ENCODE measurements at places on chromosomes 1 and 21.
A peak's percentile ranks its signal among the peaks of the same experiment; 100 is the strongest.

- DNase-seq: no peak
Observed at GRCh38 chr1:119554183-119554582, 47.2 kb downstream of the HSD3B1 start.

DNA sequence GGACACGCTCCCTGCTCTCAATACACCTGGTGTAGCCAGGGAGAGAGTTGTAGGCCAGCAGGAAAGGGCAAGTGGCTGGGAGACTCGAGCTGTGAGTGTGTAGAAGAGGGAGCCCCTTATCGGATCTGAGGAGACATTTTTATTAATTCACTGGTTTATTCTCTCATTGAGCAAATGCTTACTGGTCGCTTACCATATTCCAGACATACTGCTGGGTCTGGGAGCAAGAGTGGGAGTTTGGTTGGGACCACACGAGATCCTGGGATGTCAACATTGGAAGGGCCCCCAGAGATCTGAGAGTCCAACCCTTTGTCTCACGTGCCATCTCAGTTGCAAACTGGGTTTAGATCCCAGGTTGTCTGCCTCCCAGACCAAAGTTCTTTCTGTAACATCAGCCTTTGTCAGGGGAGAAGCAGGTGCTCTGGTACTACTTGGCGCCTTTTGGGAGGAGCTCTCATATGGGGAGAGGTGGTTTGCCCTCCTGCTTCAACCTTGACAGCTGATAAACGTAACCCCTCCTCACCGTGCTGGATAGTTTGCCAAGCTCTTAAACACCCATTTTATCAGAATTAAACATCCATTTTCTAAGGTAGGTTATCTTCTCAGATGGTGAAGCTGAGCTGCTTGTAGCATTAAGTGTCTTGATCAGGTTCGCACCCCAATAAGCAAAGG is 742 bp downstream of the TMEM222 start:
- no peak for DNase-seq

DNA sequence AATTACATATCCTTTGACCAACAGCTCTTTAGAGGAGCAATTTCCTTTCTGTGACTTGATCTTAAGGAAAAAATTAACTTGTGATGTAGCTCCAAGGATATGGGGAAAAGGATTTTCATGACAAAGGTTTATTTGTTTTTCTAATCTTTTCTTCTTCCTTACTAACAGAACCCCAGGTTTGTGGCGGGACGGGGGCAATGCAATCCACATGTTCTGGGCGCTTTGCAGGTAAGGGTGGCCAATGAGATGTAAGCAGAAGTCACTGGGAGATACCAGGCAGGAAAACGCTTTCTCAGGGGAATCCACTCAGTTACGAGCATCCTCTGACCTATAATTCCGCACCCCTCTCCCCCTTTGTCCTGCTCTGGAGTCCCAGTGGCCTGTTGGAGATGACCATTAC is 122.0 kb downstream of the MRPS6 start:
- DNase-seq: no peak

DNA sequence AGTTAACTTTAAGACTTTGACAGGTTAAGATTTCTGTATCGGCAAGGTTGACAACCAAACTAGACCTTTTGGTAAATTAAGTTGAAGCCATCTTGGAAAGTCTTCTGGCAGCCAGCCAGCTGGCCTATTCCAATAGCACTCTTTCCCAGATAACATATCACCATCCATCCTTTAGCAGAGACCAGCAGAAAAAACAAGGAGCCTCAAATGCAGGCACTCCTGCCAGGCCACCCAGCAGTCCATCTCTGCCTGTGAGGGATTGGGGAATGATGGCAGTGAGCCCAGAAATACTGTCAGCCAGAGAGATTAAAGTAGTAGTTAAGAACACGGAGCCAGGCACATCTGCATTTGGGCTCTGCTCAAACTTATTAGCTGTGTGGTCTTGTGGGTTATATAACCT is 19.4 kb downstream of the ZBTB40 start:
- DNase-seq: no peak

DNA sequence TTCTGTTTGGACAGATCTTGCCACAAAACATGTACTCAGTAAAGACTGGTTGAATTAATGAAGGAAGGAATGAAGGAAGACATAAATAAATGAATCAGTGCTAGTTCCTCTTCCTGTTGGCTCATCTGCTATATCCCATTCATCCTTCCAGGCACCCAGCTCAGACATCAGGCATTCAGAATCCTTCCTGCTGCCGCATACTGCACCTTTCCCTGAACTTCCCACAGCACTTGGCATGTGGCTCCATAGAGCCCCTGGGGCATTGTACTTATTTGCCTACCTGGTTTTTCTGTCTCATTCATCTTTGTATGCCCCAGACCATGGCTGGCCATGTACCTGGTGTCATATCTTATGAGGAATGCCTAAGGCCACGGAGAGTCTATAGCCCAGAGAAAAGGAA is 34.4 kb upstream of the ZNF648 start:
- DNase-seq: no peak

GRCh38 chr1:47703981-47704596 is 266.2 kb downstream of the FOXD2 start:
- DNase-seq: no peak

DNA sequence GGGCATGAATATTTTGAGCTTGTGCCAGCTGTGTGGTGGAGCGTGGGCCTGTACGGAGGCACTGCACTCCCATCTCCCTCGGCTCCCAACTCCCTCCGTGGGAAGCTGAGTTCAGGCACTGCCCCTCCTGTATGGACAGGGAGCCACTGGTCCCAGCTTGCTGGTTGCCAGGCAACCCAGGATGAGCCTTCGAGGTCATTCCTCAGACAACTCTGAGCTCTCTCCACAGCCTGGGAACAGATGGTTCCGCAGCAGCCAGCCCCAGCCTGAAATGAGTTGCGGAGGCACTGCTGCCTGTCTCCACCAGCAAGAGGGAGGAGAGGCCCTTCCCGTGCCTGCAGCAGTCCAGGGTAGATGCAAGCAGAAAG is 58.4 kb upstream of the TENT5B start:
- DNase-seq: no peak

GRCh38 chr1:59553371-59553770 is 256.5 kb downstream of the FGGY start:
- no peak for DNase-seq

DNA sequence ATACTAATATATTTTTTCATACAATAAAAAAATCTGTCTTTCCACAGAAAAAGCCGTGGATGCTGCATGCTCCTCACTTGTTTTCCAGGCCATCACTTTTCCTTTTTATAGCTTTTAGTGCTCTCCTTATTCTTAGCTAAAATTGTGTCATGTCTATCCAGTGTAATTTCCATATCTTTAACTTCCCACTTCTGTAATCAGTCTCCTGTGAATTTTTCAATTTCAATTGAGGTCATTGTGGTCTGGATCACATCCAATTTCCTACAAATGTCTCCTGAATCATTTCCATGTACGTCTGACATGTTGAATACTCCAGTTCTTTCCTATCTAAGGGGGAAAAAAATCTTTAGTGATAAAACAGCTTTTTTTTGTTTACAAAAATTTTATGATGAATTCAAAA is 838.2 kb upstream of the B3GALT2 start:
- no peak for DNase-seq

- no peak for DNase-seq
Observed at GRCh38 chr21:24881506-24881905, 725.8 kb downstream of the MRPL39 start.

DNA sequence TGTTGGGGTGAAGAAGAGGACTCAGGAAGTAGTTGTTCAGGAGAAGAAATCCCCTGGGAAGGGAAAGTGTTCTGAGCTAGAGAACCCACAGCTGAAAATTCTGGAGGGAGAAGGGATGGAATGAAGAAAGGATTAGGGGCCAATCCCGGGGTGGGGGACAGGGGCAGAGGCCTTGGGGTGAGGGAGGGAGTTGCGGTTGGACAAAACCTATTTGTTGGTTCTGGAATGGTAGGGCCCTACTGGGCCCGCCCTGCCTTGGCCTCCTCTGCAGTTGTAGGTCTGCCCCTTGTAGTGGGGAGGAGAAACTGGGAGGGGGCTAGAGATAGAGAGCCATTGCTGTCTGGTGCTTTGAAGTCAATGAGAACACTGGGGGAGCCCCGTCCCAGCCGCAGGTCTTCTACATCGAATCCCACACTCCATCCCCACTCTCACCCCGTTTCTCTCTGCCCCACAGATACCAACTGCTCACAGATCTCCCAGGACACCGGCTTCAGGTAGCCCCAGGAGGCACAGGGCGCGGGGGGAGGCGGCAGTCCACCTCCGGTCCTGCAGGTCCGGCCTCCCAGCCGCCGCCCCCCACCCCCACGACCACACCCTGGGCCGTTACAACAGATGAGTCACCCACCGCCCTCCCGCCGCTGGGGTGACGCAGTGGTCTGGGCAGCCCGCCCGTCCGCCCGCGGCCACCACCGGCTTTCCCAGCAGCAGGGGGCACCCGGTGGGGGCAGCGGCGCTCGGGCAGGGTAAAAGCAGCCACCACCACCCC is 1.1 kb downstream of the TAGLN2 start:
- peak; percentile 23 for DNase-seq

- DNase-seq: no peak
Observed at GRCh38 chr1:168335500-168335899, 54.8 kb downstream of the TBX19 start.

DNA sequence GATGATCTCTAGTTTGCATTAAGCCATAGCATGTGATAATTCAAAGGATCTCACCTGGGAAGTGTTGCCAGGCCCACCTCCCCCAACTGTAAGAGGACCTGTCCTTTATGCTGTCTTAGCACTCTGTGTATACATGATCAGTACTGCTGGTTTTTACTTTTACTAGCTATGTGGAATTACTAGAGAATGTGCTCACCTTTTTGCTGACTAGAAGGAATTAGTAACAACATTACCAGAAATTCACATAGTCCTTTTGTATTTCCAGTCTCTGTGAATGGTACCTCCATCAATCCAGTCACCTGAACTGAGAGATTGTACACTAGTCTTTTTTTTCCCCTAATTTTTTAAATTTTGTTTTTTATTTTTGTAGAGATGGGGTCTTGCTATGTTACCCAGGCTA is 46.6 kb downstream of the EEIG2 start:
- DNase-seq: no peak

DNA sequence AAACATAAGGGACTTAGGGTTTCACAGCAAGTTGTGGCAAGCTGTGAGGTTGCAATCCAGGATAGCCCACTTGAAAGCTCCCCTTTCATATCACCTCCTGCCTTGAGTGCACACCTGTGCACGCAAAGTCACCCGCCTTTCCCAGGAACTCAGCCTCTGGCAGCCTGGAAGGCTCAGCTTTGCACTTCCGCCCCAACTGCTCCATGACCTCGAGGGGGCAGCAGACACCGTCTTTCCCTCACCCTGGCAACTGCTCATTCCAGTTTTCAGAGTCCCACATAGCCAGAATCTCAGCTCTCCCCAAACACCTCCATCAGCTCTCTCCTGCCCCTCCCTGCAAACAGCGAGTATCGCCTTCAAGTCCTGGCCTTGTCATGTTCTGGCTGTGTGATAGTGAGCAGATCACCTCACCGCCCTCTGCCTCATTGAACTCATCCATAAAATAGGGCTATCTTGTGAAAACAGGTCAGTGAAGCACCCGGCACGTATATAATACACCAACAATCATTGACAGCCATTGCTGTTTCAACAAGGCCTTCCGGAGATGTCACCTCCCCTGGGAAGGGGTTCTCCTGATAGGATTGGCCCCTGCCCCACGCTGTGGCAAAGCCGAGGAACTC is 32.2 kb upstream of the EPB41 start:
- DNase-seq: no peak

GRCh38 chr1:200891774-200892157 is 2.9 kb upstream of the INAVA start:
- DNase-seq: no peak

GRCh38 chr1:75134647-75135572 is 722 bp downstream of the LHX8 start:
- no peak for DNase-seq

DNA sequence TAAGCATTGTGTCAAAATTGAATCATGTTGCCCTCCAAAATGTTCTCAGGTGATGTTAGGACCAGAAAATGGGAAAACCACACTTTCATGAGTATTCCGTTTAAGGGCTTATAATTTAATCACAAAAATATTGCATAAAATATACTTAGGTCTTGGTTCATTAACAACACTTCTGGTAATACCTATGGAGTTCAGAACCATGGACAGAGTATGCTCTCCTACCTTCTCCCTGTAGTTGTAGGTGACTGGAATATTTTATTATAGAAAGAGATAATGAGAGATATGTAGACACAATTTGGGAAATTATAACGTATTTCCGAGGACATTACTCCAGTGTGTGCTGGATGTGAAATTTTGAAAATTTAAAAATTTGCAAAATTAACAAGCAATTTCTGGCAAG is 232.5 kb downstream of the NCAM2 start:
- DNase-seq: no peak

- no peak for DNase-seq
Observed at GRCh38 chr1:15727866-15728534, 8.1 kb upstream of the SLC25A34 start.

GRCh38 chr21:34992736-34993398 is 56.2 kb downstream of the RUNX1 start:
- peak; percentile 23 for DNase-seq

GRCh38 chr1:53835491-53835890 is 2.6 kb downstream of the NDC1 start:
- DNase-seq: no peak
